ENCODE measurements at places on chromosomes 1 and 21. TPM values are rescaled to one million over a fixed set of nuclear protein-coding genes. Genes with fewer than 3 reads are reported as not detected.

Gene PLA2G5
- 36.4 TPM for total RNA-seq

GRCh38 chr1:59077466-59078069, 219.3 kb upstream of the FGGY start:
- no peak for DNase-seq

DNA sequence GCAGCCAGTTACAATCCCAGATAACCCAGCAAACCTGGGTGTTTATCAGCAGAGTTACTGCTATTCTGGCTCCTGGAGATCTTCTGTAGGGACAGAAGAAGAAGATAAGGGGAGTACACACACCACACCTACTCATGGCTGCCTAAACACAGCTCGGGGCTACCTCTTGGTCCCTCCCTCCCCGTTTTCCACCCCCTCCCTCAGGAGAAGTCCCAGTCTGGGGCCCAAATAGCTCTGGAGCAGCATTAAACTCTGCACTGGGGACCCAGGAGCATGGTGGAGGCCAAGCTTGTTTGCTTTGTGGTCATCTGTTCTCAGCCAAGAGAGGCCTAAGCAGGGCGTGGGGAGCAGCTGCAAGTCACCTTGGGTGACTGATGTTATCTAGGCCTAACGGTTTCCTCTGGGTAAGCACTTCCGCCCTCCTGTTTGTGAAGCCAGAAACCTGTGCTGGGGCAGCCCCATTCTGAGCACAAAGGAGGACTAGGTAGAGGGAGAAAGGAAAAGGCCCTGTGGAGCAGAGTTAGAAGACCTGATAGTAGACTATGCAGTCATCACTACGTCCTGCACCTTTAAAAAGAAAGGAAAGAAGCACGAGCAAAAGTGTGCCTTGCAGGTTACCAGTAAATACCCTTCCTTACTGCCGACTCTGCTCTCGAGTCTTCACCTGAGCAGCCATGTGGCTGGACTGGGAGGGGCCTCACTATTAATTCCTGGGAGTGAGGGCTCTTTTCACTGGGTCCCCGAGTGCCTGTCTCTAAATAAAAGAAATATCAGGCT, 2.0 kb upstream of the RCSD1 start:
- peak; percentile 85 for DNase-seq

DNA sequence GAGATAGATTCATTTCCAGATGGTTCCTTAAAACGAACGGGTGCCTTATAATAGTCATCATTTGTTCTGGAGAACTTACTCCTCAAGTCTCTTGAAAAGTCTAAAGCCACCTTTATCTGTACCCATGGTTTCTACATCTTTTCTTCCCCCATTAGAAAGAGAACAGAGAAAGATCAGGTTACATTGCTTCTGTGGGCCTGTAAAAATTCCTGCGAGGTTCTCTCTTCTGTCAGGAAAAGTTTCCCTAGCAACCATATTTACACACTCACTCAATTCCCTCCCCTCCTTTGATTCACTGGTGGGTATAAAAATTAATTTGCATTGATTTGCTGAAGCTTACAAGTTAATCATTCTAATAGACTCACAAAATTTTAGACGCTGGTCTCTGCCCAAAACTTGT, 6.7 kb downstream of the PHC2 start:
- DNase-seq, result no peak

- no peak for DNase-seq
These were observed 329.5 kb upstream of the DUSP10 start for GRCh38 chr1:222071387-222071786.

- DNase-seq, result no peak
These were observed 3.5 kb downstream of the POMGNT1 start for GRCh38 chr1:46194641-46195193.

DNA sequence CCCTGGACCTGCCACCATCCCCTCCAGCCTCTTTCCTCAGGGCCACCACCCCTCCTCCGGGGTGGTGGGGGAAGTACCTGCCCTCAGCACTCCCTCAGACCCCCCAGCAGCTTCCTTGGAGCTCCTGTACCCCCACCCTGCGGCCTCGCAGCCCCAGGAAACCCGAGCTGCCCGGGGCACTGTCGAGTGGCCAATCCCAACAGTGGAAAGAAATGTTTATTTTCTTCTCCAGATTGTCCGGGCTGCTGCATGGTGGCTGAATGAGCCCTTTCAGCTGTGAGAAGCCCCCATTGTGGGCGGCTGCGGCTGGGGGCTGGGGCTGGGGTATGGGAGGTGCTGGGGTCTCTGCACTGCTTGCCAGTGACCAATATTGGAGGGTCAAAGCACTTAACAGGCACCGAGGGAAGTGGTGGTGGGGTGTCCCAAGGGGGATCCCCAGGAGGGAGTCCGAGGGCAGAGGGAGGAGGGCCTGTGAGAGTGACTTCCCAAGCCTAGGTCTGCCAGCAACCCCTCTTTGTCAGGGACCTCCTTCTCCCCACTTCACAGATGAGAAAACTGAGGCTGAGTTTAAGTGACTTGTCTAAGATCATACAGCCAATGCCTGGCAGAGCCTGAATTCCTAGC, 25.2 kb downstream of the RUNX3 start:
- peak; percentile 29 for DNase-seq

DNA sequence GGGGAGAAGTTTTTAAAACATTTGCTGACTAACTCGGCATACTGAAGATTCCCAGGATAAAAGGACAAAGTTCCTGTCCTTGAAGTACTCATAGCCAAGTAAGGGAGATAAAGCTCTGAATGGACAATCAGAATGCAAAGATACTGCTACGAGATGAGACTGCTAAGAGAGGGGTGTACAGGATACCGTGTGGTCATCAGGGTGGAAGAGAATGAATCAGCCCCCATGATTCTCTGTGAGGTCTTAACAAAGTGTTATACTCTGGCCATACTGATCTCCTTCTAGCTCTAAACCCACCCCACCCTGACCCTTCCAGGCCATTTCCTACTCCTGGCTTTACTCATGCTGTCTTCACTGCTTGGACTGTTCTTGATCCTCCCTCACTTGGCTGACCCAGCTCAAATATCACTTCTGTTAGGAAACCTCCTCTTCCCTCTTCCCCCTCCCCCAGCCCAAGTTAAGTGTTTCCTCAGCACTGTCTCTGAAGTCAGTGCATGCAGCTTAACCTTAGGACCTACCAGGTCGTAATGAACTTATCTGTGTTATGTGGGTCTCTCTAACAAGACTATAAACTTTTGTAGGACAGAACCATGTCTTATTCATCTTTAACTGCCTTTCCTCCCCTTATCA, 15.8 kb upstream of the MAGOH start:
- no peak for DNase-seq
